Fibroblast of upper back skin (primary cell): ENCODE measurements at places on chromosomes 7 and 10.

DNA sequence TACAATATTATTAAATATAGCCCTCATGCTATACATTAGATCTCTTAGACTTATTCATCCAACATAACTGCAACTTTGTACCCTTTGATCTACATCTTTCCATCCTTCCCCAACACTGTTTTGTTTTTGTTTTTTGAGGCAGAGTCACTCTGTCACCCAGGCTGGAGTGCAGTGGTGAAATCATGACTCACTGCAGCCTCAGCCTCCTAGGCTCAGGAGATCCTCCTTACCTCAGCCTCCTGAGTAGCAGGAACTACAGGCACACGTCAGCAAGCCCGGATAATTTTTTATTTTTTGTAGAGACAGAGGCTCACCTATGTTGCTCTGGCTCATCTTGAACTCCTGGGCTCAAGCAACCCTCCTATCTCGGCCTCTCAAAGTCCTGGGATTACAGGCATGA lies 53.3 kb downstream of the NT5C2 start:
- no peak for DNase-seq

DNA sequence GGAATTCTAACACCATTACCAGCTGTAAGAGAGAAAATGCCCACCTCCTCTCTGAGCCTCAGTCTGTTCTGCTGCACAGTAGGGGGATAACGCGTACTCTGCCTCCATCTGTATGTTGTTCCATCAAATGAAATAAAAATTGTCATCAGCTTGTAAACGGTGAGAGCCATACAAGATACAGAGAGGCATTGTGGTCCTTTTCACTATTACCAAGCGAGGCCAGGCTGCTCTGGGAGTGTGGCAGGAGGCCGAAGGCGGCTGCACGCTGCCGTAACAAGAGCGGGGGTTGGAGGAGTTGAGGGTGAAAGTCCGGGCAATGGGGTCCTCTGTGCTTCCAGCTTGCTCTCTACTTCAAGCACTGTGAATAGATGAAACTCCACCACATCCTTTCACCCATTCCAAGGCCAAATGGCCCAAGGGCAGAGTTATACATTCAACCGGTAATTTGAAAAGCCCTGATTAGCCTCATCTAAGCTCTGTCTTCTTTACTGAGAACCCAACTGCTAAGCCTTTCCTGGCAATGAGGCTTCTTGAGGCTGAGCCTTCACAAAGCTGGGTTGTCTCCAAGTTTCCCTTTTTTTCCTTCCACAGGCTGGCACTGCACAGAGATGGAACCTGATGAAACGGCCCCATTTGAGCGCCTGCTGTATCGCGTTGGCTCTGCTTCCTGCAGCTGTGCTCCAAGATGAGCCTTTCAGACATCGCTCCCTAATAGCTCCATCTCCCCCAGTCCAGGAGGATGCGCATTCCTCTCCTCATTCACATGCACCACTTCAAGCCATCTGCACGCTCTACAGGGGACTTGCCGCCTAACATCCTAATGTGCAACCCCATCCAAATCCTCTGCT lies 47.2 kb downstream of the PYROXD2 start:
- DNase-seq = no peak

DNA sequence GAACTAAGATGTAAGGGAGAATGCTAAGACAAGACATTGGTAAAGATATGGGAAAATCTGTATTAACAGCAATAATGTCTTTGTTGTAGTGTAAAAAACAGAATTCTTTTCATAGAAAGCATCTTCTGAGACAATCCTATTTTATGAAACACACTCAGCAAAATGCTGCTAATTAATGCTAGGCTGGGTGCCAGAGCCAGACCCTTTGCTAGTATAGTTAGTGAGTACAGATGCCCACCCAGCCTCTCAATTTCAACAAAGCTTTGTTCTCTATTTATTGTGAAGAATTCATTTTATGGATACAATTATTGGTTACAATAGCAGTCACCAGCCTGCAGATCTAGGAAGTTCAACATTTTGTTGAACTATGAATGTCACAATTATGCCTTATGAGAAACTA lies 131.0 kb downstream of the SEM1 start:
- DNase-seq = no peak

DNA sequence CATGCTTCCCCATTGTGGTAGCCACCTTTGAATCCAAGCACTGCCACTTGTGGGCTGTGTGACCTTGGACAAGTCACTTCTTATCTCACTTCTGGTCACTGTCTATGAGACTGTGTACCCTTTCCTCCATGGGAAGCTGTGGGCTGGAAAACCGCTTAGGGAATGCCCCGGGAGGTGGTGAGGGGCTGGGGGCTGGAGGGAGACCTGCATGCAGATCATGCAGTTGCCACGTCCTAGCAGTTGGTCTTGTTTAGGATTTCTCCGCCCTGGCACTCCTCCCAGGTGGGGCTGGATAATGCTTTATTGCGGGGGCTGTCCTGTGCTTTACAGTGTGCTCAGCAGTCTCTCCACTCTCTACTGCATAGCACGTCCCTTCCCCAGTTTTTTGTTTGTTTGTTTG lies 62.9 kb upstream of the OPN4 start:
- DNase-seq = no peak

DNA sequence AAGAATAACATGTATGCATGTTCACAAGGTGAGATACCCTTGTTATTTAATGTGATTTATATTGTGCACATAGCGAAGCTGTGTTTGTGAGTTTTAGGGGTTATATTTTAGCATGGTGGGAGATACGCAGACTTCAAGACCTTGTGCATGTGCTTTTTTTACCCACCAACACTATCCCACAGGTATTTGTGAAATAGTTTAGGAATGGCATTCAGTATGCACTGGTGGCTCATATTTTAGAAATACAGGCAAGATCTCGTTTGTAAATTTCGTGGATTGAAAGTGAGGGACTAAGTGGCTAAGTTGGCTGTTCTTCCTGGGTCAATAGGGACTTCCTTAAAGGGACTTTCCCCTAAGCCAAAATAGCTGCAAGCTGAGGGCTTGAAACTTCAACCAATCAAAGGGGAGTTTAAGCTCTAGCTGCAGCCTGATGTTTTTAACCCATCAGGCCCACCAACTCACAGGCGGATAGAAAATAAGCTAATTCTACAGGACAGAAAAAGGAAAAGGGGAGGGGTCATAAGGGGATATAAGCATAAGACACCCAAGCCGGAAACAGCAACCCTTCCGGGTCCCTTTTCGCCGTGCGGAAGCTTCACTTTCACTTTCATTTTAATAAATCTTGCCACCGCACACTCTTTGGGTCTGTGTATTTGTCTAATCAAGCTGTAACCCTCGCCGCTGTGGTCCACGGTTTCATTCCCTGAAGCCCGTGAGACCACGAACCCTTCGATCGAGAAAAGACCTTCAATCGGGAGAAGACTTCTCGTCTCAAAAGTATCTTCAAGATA lies 291.0 kb downstream of the GPR158 start:
- peak; percentile 0 for DNase-seq

- peak; percentile 92 for DNase-seq
Observed at GRCh38 chr10:132065491-132066105, at the start of gene JAKMIP3. Gene JAKMIP3 (plus strand): TSS chr10:132065946. CDS start chr10:132104809, 38,863 bp downstream.

DNA sequence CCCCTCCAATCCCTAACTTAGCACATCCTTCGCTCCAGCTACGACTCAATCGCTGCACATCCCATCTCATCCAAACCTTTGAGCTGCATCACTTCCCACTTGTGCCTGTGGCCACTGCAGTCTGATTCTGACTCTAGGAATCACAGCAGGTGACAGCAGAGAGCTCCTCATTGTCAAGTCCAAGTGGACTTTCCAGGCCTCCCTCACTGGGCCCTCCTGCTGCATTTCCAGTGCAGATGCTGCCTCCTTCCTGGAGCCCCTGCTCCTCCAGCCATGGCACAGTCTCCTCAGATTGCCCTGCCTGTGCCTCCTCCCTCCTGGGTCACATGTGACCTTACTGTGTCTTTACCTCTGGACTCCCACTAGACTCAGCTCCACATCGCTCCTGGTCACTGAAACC lies 157.3 kb downstream of the USP6NL start:
- DNase-seq = no peak

GRCh38 chr10:92970301-92971070 lies 90.1 kb upstream of the CYP26C1 start:
- peak; percentile 94 for DNase-seq

DNA sequence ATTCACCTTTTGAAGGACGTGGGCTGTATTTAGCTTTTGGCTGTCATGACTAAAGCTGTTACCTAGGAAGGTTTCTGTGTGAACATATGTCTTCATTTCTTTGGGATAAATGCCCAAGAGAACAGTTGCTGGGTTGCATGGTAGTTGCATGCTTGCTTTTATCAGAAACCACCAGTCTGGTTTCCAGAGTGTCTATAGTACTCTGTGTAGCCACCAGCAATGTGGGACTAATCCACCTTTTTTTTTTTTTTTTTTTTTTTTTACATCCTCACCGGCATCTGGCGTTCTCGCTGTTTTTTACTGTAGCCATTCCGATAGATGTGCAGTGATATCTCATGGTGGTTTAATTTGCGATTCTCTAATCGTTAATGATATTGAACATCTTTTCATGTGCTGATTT lies 297.8 kb downstream of the SDK1 start:
- no peak for DNase-seq

GRCh38 chr7:80040752-80041151 lies 93.9 kb upstream of the GNAI1 start:
- DNase-seq = no peak

DNA sequence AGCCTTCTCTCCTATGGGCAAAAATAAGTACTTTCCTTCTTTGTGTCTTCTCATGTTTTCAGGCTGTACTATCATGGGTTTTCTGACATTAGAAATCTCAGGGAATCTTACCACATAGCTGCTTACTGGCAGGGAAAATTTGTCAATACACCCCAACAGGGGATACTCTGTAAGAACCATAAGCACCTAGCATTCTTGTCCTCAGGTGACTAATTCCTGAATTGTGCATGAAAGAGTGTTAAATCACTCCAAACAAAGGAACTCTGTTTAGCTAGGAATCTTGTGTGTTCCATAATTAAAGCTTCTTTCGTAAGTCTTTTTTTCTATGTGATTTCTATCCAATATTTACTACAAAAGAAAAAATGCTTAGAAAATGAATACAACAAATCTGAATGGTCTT lies 206.7 kb upstream of the POT1 start:
- DNase-seq = no peak

- DNase-seq = no peak
Observed at GRCh38 chr10:3898821-3899220, 113.8 kb upstream of the KLF6 start.

DNA sequence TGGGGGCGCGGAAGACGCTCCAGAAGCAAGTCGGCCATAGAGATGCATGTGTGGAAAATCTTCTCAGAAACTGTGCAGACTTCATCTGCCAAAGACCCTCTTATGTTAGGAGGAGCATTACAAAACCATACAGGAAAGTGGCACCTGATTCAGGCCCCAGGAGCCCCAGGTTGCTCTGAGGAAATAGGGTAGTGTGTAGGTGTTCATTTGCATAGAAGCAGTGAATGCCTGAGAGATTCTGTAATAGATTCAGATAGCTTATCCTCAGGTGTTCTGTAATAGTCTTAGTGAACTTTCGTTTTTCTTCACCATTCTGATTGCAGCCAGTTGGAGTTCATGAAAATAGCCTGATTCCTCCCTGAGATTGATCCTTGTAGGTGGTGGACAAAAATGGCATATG lies 106.4 kb upstream of the GJD4 start:
- DNase-seq = no peak

- peak; percentile 71 for DNase-seq
Observed at GRCh38 chr10:33114451-33114952, 156.5 kb upstream of the ITGB1 start.

DNA sequence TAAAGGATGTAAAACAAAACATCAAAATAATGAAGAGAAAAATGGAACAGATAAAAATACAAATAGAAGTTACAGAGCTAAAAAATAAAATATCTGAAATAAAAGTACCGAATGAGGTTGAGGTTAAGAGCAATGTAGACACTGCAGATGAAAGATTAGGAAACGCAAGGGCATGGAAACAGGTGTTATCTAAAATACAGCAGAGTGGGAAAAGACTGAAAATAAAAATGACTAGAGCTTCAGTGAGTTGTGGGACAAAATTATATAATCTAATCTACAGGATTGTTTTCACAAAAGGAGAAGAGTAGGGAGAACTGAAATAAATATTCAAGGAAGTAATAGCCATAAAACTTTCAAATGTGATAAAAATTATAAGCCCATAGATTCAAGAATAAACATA lies 123.8 kb downstream of the PTEN start:
- no peak for DNase-seq

DNA sequence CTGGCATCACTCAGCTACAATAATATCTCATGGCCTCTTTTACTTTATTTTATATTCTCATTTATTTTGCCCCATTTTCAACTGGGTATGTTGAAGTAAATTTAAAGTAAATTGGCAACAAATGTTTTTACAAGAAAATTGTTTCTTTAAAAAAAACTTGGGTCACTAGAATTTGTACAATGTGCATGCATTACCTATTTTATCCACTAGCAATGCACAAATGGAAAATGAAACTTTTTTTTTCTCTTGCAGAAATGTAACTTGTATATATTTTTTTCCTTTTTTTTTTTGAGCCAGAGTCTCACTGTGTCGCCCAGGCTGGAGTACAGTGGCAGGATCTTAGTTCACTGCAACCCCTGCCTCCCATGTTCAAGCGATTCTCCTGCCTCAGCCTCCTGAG lies 10.3 kb upstream of the H2AZ2 start:
- no peak for DNase-seq

DNA sequence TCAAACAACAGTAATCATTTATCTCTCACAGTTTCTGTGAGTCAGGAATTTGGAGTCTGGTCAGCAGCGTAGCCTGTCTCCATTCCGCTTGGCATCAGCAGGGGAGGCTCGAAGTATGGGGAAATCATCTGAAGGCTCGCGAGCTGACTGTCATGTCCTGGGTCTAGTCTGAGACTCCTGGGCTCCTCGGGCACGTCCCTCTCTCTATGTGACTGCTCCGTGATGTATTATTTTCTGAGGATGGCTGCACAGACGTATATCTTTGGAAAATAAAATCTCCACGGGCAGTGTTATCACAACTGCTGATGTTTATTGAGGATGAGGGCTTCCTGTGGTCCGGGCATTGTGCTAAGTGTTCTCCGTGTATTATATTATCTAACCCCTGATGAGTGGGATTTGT lies 23.3 kb upstream of the PCGF5 start:
- DNase-seq = peak; percentile 52

DNA sequence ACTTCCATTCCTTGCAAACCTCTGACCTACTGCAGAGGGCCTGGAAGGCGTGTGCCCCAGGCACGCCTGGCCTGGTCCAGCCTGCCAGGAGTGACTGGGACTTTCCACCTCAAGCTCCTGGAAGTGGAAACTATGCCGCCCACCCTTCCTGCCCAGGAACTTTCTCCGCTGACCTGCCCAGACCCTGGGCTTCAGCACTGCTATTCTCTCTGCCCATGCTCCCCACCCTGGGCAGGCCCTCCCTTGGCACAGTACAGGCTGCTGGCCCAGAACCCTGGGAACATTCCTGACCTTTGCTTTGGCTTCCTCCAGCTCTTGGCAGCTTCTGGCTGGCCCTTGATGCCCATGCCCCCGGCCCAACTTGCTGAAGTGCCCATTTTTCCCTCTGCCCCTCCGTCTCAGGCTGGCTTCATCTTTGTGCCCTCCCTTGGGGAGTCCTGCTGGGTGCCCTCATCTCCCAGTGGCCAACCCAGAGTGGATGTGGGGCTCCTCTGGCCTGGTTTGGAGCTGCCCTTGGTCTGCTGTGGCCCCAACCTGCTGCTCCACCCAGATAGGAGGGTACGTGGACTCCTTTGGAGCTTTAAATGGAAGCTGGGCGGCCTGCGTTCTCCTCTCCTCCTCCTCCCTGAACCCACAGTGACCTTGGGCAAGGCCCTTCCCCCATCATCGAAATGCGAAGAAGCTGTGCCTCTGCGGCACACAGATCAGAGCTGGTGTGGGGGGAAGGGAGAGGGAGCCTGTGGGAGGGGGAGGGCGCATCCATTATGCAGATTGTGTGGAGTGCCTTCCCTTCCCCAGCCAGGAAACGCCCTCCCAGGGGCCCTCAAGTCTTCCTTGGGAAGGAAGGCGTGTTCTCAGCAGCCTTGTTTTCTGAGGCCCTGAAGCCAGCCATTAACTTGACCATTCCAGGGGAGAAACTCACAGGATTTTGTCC lies 3.4 kb downstream of the MMRN2 start:
- DNase-seq = peak; percentile 74
